ENCODE measurements at places on chromosomes 11 and 22.

- DNase-seq = no peak
Measured at GRCh38 chr22:43720716-43721115, 91.4 kb downstream of the EFCAB6 start.

GRCh38 chr11:11942668-11943067 lies 65.8 kb downstream of the DKK3 start:
- no peak for DNase-seq

DNA sequence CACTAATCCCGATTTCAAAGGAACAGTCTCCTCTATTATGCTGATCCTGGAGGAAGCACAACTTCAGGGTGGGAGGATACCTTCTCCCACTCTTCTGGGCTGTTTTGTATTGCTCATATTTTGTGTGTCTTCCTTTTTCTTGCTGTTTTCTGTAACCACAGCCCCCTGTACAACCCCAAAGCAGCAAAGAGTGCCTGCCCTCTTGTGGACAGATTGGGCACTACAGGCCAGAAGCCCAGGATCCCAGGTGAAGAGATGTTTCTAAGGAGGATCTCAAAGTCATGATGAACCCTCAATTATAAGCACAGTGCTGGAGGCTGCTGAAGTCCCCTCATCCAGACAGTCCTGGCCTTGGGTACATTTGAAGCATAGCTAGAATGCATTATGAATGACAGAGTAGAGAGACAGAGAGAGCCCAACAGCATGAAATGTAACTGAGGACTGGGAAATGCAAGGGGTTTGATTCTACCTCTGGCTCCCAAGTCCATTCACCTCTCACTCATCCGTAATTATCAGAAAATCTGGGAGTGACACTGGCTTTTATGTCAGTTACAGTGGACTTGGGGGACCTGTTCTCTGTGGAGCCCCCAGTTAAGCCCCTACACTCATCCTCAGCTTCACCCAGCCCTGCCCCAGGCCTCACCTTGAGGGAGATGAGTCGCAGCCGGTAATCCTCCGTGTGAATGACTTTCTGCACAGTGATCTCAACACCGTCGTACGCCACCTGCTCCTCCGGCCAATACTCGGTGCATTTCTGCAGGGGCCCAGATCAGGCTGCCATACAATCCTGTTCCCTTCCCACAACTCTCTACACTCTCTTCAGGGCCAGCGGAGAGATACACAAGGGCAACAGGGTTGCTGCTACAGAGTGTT lies 6.2 kb upstream of the IGSF22 start:
- DNase-seq = peak; percentile 43

- no peak for DNase-seq
Measured at GRCh38 chr11:37718431-37718999, 1120.5 kb upstream of the RAG2 start.

GRCh38 chr22:25395915-25396314 lies 168.6 kb upstream of the GRK3 start:
- DNase-seq = no peak

DNA sequence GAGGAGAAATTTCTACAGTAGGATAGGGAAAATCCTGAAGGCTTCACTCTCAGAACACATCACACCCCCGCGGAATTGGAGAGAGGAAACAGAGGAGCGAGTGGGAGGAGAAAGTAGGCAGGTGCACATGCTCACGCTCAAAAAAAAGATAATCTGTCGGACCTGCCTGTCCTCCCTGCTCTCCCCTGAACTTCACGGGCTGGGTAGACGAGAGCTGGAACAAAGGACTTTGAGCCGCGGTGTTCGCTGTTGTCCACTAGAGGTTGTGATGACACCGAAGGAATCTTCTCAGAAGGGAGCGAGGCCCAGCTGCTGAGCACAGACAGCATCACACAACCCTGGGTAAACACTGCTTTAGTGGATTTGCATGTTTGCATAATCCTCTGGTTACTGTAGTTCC lies 5.0 kb downstream of the SEZ6L start:
- DNase-seq = no peak

- no peak for DNase-seq
Measured at GRCh38 chr11:3134218-3134621, 30.9 kb downstream of the OSBPL5 start.

- DNase-seq = no peak
Measured at GRCh38 chr11:121610706-121611105, 157.9 kb upstream of the SORL1-AS1 start.

GRCh38 chr22:24727218-24727851 lies 47.2 kb downstream of the PIWIL3 start:
- peak; percentile 88 for DNase-seq

- peak; percentile 75 for DNase-seq
Measured at GRCh38 chr11:77547863-77548551, 41.7 kb upstream of the AQP11 start.

GRCh38 chr11:80698637-80699036 lies 1257.8 kb upstream of the TENM4 start:
- peak; percentile 49 for DNase-seq

- DNase-seq = no peak
Measured at GRCh38 chr11:67700141-67700540, 25.7 kb upstream of the ALDH3B2 start.

DNA sequence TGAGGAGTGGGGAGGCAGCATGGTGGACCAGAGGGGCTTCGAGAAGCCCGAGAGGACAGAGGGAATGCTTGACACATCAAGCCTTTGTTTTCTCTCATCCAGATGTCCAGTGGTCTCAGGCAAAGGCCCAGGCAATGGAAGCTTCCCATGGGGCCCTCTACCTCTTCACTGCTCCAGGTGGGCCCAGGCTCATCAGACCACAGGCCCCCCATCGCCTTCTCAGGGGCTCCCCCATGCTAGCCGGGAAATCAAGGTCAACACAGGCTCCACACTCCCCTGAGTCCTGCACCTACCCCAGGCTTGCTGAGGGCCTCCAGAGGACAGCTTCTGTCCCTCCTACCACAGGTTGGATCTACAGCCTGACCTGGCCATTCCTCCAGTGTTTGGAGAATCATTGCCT lies 157.5 kb downstream of the CHST1 start:
- no peak for DNase-seq

GRCh38 chr11:2837096-2837601 lies 48.4 kb downstream of the CDKN1C start:
- DNase-seq = no peak

GRCh38 chr11:106197438-106197837 lies 120.0 kb downstream of the AASDHPPT start:
- no peak for DNase-seq

GRCh38 chr11:65919573-65920371 lies 546 bp downstream of the DRAP1 start:
- DNase-seq = no peak

DNA sequence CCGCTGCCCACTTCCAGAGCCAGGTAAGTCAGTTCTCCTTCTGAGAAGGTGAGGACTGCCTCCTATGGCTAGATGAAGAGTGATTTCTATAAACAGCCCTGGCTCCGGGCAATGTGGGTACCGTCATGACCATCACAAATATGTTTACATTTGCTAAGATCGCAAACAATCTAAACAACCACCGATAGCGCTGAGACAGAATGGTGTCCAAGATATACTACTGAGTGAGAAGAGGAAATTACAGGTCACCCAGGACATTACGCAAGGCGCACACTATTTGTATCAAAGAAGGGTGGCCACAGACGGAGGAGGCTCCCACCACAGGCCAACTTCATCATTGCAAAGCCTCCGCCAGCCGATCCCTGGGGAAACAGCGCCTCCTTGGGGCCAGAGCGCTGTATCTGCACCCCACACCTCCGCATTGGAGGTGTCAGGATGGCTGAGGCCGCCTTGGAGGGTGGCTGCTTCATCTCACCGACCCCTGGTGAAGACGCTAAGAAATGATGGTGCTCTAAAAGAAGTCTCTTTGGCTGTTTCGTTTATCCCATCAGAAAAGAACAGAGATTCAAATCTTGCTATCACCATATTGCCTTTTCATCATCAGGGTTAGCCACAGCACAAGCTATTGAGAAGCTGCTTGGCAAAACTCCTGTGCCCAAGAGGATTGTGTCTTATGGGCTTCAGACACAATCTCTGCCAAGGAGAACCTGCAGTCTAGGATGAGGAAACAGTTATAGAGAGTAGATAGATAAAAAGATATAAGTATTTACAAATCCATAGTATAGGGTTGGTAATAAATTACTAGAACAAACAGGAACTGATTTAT lies 12.3 kb upstream of the ASRGL1 start:
- no peak for DNase-seq

- no peak for DNase-seq
Measured at GRCh38 chr11:70525466-70525865, 127.1 kb downstream of the CTTN start.

GRCh38 chr11:114821621-114822412 lies 143.5 kb downstream of the NXPE2 start:
- DNase-seq = no peak

- no peak for DNase-seq
Measured at GRCh38 chr11:65491163-65491465, 7.7 kb upstream of the MALAT1 start.

- no peak for DNase-seq
Measured at GRCh38 chr11:61092280-61092766, 10.0 kb upstream of the CD5 start.

DNA sequence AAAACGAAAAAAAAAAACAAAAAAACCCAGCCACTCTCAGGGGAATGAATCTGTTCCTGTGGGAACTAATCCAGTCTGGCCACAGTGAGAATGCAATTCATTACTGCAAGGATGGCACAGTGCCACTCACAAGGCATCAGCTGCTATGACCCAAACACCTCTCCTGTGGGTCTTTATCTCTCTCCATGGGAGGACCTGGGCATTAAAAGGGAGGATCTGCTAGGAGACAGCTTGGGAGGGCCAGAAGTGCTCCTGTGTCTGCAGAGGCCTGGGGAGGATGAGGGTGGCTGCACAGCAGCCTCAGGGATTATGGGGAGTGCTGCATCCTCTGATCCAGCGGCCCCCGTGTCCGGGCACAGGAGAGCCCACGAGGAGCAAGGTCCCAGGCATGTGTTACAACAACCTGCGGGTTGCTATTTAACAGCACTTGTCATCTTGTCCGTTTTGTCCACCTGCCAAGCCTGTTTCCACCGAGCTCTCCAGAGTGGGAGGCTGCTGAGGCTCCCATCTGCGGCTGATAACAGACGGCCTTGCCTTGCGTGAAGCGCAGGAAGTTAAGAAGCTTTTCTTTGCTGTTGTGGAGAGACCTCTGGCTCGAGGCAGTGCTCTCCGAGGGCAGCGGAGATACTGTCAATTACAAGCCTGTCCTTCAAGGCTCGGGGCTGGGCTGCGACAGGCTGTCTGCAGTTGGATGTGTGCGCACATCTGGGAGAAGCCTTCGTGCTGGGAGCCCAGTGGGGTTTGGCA lies 97.7 kb downstream of the NXPE2 start:
- DNase-seq = no peak

DNA sequence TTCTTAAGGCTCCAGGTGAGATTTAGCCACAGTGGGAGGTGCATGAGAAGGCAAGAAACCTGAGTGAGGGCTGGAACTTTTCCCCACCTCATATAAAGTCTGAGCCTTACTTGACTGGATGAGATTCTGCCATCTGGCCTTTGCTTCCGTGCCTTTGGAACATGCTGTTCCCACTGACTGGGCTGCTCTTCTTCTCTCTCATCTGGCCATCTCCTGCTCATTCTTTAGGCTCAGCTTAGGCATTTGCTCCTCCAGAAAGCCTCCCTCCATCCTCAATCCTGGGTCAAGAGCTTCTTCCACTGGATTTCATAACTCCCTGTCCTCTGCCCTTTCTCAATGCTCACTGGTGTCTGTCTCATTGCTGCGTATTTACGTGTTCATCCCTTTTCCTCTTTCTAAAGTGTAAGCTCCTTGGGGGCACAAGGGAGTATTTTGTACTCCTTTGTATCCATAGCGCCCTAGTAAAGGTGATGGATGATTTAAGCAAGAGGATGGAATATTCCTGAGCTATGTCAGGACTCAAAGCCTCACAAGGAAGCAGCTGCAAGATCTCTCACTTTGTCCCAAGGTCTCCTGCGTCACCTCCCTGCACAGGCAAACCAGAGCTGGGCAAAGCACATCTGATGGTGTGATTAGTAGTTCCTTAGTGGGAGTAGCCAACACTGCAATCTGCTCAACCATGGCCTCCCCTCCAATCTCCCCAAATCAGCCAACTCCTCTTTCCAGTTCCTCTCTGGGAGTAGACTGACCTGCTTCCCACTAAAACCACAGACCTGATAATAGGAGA lies 15.3 kb downstream of the HSPA8 start:
- no peak for DNase-seq

All from LoVo (cell line).